ENCODE measurements at places on chromosomes 3 and 15.
A peak's percentile ranks its signal among the peaks of the same experiment; 100 is the strongest.

DNA sequence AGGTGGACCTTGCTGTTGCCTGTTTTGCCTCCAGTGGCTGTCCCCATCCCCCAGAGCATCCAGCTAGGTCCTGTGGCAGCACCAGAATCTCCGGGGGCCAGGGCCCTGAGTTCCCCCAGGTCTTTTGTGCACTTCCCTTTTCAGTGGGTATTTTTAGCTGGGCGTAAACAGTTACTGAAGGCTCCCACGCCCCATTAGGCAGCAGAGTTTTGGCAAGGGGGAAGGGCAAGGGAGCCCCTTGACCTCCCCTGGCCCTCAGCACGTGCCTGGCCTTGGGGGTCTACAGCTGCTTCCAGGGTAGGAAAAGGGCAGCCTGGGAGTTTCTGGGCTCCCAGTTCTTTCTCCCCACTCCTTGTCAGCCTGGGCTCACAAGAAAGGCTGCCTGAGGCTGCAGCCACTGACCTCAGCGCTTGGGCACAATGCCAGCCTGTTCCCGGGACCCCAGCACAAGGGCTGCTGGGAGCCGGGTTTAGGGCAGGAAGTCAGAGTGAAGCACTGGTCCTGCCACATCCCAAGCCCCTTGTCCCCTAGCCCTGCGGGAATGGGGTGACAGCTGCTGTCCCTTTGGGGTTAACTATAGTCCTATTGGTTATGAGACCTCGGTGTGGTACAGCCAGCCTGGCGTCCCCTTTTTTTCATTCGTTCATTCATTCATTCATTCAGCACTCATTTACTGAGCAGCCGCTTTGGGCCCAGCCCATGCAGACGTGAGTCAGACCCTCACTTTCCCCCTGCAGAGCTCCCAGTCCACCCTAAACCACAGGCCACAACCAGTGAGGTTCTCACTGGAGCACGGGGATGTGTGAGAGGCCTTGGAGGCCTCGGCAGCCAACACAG is 8.4 kb downstream of the CSK start:
- no peak for DNase-seq

GRCh38 chr3:47979070-47979469 is 37.1 kb downstream of the MAP4 start:
- DNase-seq: no peak

DNA sequence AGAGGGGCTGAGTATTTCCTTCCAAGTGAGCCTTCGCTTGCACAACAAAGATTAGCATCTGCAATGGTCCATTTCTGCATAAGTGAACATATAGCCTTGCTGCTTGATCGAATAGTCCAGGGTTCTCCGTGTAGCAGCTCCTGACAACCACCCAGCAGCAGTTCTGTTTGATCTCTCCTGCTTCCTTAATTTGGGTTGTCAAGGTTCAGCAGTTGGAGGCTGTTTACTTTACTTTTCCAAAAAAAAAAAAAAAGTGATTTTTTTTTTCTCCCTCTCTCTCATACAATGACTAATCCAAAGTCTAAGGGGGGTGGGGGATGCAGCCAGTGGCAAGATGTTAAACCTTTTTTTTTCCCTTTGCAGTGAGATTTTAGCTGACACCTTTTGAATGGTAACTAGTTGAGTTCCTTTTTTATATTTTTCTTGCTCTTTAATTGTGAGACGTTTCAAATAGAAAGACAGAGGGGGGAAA is 3.6 kb downstream of the FOXP1 start:
- no peak for DNase-seq

GRCh38 chr15:80240276-80240675 is 11.7 kb downstream of the CTXND1 start:
- DNase-seq: no peak

GRCh38 chr3:151724576-151725562 is 8.9 kb upstream of the AADACL2 start:
- no peak for DNase-seq

- no peak for DNase-seq
Observed at GRCh38 chr15:78259232-78259631, 5.1 kb upstream of the DNAJA4 start.

DNA sequence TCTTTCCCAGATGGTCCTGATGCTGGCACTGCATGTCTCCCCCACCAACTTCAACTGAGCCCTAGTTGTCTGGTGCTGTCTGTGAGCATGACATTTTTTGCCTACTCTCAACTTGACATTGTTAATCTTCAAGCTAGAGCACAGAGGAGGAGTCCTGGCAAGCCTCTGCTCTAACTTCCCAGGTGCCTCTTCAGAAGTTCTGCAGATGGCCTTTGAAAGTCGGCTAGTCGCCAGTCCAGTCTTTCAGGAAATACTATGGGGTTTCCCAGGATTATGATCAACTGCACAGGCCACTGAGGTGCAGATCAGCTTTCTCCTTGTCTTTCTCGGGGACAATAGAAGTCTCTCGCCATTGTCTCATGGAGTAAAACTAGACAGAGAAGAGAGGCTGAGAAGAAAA is 86.7 kb downstream of the ST8SIA2 start:
- no peak for DNase-seq

DNA sequence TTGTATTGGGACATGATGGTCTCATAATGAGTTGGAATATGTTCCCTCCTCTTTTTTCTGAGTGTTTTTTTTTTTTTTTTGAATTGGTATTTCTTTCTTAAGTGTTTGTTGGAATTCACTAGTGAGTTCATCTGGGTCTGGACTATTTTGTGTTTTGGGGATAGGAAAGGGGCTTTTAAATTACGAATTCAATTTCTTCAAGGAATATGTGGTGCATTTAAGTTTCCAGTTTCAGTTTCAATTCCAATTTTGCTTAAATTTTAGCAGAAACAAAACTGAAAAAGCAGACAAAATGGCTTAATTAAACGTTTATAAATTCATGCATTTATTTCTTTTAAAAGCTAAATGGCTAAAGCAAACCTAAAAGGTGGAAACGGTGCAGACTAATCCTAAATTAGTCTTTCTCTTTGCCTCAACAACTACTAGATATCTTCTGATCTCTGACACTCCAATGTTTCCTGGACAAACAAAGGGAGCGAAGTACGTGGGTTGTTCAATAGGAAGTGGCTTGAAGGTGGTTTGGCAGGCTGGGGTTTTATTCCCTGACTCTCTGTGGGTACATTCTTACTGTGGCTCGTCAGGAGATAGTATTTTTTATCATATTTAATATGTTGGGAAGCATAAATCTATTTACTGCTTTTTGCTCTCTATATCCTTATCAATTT is 50.0 kb upstream of the CORO2B start:
- DNase-seq: no peak

DNA sequence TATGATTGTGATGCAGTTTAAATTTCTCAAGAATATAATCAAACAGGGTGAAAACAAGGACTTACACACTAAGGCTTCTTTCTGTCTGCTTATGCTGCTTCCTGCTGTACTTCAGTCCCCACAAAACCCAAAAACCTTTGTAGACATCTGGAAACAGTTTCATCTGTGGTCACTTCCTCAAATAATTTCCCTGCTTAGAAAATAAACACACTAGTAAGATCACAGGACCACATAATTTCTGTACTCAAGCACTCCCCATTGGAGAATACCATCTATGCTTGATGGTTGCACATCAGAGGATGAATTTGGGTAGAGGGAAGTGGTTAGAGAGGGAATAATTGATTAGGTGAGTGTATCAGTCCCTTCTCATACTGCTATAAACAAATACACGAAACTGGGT is 266.2 kb downstream of the LSAMP start:
- DNase-seq: no peak

GRCh38 chr3:125166599-125167136 is 45.9 kb downstream of the SLC12A8 start:
- DNase-seq: no peak

GRCh38 chr15:35934383-35935049 is 388.6 kb upstream of the DPH6 start:
- DNase-seq: no peak

GRCh38 chr3:160003520-160004128 is 15.0 kb downstream of the IL12A start:
- peak; percentile 27 for DNase-seq

DNA sequence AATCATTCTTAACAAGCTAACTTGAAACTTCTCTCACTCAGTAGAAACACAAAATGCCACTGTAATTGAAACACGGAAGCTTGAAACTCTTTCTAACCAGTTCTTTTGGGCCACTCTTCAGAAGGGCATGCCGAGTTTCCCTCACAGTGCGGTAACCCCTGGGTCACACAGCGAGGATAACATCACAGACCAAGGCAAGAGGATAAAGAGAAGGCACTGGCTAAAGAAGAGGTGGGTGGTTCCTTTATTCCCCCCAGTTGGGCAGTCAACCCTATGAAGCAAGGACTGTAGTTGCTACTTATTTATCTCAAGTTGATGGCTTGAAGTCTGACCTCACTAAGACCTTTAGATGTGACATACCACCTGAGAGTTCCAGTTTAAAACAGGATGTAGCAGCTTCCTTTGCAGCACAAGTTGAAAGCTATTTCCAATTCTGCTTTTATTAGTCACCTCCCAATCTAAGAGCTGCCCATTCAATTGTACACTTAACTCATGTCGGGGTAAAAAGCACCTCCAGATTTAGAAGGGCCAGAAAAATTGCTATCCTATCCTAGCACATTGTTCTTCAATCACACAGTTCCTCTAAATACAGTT is 272.4 kb downstream of the TIGIT start:
- no peak for DNase-seq

DNA sequence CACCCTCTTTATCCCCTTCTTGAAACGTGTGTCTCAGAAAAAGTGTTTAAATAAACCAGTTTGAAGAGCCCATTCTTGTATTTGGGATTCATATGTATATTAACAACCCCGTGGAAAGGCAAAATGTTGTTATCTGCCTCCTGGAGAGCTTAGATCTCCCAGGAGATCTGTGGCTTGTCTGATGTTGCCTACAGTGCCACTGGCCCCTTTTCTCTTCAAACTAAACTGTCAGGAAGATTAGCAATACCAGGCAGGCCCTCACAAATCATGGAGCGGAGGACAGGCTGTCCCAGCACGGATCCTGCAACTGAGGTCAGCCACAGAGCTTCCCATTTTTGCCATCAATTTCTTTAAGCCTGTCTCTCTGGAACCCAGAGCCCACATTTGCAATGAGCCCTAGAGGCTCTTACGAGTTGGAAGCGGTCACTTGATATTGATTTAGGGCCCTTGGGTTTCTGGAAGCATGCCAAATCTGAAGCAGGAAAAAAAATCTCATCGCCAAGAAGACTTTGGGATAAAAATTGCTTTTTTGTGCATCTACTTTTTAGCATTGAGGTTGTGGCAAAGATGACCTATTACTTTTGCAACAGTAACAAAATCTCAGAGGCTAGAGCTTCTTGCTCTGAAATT is 234.1 kb downstream of the OPA1 start:
- no peak for DNase-seq

- DNase-seq: no peak
Observed at GRCh38 chr15:48040166-48040817, 80.5 kb upstream of the SLC24A5 start.

DNA sequence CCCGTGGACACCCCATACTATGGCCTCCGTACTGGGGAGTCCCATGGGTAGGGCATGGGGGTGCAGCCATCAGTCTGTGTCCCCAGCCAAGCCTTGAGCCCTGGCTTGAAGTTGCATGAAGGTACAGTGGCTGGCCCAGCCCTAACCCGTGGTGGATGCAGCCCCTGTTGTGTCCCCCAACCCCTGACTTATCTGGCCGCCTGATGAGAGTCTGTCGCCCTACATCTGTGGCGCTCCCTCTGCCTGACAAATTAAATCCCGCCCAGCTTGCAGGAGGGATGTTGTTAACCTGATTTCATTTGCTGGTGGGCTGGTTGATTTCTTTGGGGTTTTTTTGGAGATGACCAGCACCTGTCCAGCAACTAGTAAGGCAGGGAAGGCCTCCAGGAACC is 186.1 kb downstream of the APBA2 start:
- DNase-seq: no peak

- DNase-seq: no peak
Observed at GRCh38 chr3:13836658-13837587, 42.9 kb downstream of the WNT7A start.

GRCh38 chr15:50968353-50968752 is 59.9 kb downstream of the AP4E1 start:
- no peak for DNase-seq

- no peak for DNase-seq
Observed at GRCh38 chr15:55319537-55320237, 665 bp downstream of the PIGB start.

DNA sequence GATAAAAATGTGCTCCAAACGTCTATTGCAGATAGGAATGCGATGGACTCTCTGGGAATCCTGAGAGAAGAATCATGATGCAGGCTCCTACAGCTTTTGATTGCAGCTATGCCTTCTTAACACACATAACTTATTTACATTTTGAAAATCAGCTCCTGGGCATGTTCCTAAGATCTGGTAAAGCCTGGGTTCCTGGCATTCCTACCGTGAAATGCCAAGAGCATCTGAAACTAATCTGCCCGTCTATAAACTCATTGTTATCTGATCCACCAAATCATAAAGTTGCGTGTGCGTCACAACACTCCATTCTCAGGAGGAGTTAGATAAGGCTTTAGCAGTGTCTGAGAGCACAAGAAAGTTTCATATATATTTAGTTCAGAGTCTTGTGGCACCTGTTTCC is 79.0 kb upstream of the VGLL3 start:
- DNase-seq: no peak

DNA sequence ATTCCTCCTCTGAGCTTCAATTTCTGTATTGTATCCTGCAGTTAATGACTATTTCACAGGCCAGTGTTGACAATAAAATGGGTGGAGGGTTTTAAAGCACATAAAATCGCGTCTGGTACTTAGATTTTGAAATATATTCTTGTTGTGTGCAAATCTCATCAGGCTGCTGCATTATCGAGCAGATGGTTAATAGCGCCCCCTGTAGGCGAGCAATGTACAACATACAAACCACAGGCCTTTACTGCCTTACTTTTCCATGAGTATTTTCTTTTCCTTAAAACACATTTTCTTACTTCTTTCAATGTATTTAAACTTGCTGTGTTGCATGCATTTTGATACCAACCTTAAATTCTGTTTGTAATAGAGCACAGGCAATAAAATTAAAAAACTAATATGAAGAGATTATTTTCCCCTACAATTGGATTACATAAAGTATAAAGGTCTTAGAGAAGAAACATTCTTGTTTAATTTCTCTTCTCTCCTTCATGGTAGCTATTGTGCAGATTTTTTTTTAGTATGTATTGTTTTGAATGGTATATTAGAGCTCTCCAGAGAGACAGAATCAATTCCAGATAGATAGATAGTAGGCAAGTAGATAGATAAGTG is 608.4 kb downstream of the CADM2 start:
- DNase-seq: peak; percentile 38

- DNase-seq: no peak
Observed at GRCh38 chr3:23304424-23304823, 101.3 kb downstream of the UBE2E2 start.

- no peak for DNase-seq
Observed at GRCh38 chr3:157257101-157257500, 97.2 kb upstream of the CCNL1 start.

GRCh38 chr3:104632521-104632920 is 734.2 kb upstream of the ALCAM start:
- DNase-seq: no peak

- DNase-seq: no peak
Observed at GRCh38 chr3:53994986-53995603, 103.4 kb upstream of the SELENOK start.
